Nephron progenitor cell (in vitro differentiated cells): ENCODE measurements at places on chromosomes 6 and 20.

GRCh38 chr6:39260456-39260855 is 31.2 kb upstream of the KCNK5 start:
- DNase-seq, result no peak

DNA sequence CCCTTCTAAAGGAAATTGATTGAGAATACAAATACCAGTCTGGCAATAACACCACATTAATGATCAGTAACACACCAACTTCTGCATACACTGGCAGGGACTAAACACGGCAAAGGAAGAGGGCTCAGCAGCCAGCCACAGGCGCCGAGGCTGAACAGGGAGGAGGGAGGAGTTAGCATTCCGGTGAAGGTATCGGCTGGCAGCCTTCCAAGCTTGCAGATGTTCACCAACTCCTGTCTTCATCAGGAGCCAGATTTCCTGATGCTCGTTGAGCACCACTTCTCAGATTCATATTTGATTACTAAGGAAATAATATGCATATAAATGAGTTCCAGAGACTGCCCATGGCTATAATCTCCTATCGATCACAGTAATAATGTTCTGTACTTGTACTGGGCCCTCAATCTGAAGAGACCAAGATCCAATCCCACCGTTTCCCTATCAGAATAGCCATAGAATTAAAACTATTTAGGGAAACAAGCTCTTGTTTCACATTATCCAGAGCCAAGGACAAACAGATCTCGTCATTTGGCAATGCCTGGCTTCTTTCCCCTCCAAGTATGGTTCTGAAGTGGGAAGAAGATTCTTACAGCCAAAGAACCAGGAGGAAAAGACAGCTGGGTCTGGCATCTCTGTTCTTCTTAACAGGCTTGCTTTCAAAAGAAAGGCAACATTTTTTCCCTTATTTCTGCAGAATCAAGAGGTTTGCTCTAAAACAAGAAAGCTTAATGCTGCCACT is 42.2 kb downstream of the GFOD1 start:
- DNase-seq, result peak; percentile 38

GRCh38 chr6:148716811-148717210 is 30.0 kb upstream of the UST start:
- no peak for DNase-seq

DNA sequence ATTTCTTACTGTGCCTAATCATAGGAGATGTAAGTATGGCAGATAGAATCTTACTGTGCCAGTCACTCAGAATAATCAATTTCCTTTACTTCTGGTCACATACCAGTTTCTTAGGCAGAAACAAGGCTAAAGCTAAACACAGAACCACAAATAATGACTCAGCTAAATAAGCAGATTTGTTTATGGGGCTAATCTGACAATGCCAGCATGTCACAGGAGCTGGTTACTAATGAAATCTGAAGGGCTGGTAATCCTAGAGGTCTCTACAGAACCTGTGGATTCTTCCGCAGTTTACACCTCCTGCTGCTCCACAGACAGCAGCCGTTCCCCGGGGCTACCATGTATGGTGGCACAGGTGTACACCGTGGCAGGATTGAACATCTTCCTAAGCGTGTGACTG is 80.8 kb downstream of the LYRM4 start:
- DNase-seq, result no peak

DNA sequence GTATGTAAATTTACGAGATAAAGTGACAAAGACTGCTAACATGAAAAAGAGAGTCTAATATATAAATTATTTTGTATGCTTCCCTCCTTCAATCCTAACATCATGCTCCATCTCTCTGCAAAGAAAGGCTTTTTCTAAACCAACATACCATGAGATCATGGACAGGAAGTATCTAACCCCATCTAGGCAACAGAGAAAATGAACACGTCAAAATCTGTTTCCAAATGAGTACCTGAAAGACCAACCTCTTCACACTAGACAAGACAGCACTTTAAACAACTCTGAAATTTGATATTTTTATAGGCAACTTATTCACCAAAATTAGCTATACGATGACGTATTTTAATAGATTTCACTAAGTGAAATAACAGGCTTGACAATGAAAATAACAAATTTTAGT is 54.6 kb downstream of the MAN1A1 start:
- no peak for DNase-seq

DNA sequence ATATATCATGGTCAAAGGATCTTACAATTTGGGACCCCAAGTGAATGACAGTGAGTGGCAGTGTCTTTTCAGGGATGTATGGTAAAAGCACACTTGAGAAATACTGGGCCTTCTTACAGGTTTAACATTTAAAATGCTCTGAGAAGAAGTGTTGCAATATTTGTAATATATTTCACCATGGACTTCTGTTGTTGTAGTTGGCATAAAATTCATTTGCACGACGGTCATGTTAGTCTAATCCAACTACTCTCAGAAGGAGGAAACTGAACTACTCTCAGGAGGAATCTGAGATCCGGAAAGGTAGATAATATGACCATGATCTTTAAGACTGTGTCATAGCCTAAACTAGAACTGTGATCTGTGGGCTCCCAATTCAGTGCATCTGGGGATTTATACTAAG is 700.1 kb downstream of the HDGFL1 start:
- DNase-seq, result no peak

- no peak for DNase-seq
Observed at GRCh38 chr20:13684566-13685222, 46.0 kb upstream of the TASP1 start.

GRCh38 chr6:44074439-44074812 is 52.8 kb downstream of the MRPL14 start:
- peak; percentile 76 for DNase-seq

- peak; percentile 65 for DNase-seq
Observed at GRCh38 chr6:21664314-21665109, 71.0 kb downstream of the SOX4 start.

- DNase-seq, result no peak
Observed at GRCh38 chr20:24875078-24875477, 74.0 kb upstream of the CST7 start.

DNA sequence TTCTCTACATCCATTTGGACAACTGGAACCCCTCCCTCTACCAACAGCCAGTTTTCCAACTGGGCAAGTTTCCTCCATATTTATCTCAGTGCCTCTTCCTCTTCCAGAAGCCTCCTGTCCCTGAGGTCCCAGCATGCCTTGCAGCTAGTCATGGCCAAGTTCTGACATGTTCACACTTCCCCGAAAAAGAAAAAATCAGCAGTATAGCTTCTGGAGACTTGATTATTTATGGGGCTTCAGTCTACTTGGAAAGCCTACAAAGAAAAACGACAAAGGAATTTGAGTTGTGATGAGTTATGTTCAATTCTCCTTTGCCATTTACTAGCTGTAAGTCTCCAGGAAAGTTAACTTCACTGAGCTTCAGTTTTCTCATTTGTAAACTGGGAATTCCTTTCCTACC is 406.5 kb downstream of the MAFB start:
- DNase-seq, result no peak
